ENCODE measurements at places on chromosomes 7 and 10.

DNA sequence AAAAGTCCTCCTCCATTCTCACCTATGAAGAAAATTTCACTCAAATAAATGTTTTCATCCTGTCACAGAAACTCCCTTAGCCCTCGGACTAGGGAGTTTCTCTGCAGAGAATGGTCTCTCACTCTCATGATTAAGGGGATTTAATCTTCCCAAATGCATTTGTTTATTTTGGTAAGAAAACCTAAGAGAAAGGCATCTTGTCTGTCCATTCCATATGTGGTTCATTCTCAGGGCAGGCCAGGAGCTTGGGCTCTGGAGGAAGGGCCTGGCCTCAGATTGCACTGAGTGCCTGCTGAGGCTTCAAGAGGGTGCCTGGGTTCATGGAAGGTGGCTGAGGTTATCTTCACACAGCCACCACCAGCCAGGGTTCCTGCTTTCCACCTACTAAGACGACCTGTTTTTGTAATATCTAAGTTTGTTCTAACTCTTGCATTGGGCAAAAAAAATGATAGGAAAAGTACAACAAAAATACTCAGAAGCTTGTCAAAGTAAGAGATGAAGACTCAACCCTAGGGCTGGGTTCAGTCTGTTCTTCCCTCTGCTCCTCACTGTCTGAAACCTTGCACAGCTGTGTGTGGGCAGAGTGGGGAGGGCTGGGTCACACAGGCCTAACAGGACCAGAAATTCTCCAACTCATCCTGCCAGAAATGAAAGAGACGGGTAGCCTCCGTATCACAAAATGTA is 186.7 kb downstream of the CXCL12 start:
- peak; percentile 44 for DNase-seq

GRCh38 chr10:33127622-33128021 is 169.6 kb upstream of the ITGB1 start:
- DNase-seq, result no peak

- no peak for DNase-seq
Observed at GRCh38 chr10:86252079-86252478, 114.5 kb downstream of the GRID1 start.

- peak; percentile 52 for DNase-seq
Observed at GRCh38 chr10:89438525-89438924, 24.2 kb downstream of the IFIT5 start.

DNA sequence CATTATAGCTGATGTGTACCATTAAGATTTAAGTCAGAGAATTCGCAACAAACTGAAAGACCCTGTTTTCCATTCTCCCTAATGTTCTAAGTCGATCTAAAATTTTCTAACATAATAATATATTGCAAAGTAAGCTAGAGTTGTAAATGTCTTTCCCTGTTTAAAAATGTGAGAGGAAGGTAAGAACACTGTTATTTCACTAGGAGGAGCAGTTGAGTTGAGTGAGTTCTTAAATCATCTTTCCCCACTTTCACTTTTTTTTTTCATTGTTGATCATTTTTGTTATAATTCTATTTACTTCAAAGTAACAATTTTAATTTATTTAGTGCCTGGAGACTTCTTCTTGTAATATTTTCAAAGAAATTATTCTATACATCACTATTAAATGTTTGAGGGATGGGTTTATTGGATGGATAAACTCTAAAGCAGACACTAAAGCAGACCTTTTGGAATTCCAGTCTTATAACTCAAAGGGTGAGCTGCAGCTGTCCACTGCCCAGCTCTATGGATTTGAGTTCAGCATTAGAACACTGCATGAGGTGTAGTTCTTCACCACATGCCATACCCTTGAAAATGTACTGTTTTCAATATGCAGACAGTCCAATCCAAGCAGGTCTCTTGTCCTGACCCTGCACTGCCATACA is 181.3 kb upstream of the FZD1 start:
- DNase-seq, result peak; percentile 52

GRCh38 chr10:3399756-3400155 is 227.2 kb upstream of the PITRM1 start:
- no peak for DNase-seq

DNA sequence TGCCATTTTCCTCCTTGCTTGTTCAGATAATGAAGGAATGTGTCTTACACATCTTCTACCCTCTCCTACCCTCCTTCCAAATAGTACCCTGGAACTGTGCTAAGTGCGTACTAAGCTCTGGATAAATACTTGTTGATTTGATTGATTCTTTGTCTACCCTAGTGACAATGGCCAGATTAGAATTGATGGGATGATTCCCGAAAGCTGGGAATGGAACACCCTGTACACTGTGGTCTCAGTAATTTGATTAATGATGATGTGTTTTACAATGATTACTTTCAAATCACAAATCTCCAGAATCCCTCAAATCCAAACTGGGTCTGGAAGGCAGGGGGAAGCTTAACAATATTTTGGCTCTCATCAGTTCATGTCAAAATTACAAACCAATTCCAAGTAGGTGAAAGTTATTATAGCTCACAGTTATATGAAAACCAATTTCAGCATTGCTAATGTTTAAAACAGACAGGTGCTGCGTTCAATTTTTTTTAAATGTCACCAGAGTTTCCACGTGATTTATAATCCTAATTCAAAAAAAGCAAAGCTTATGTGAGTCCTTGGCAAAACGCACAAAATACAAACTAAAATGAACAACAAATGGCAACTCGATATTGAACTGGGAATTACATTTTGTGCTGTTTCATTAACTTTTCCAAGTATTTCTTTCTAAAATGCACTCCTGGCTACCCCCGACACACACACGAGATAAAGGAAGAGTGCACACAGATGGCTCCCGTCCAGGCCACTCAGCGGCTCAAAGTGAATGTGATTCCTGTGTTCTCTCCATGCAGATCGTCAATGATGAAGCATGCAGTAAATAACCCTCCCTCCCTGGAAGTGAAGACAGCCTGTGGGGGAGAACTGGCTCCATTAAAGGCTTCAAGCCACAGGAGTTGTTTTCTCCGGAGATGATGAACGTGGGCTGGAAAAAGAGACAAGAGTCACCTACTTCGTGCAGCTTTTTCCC is 21.7 kb upstream of the ADRB1 start:
- no peak for DNase-seq

- peak; percentile 87 for DNase-seq
Observed at GRCh38 chr10:58322072-58322834, 12.6 kb upstream of the UBE2D1 start.

DNA sequence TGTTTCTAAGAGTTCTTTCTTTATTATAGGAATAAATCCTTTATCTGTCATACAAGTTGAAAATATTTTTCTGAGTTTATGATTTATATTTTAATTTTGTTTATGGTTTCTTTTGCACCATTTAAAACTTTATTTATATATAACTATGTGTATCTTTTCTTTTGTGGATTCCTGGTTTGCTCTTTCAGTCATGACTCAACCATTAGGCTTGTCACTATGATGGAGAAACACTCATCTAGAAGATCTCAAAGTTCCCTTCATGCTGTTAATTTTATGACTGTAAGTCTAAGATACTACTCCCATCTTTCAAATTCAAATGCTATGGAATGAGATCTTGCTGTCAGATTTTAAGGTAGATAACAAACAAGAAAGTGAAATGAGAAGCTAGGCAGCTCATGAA is 199.5 kb downstream of the INHBA start:
- DNase-seq, result peak; percentile 67

GRCh38 chr7:38927751-38928150 is 18.8 kb upstream of the VPS41 start:
- no peak for DNase-seq

DNA sequence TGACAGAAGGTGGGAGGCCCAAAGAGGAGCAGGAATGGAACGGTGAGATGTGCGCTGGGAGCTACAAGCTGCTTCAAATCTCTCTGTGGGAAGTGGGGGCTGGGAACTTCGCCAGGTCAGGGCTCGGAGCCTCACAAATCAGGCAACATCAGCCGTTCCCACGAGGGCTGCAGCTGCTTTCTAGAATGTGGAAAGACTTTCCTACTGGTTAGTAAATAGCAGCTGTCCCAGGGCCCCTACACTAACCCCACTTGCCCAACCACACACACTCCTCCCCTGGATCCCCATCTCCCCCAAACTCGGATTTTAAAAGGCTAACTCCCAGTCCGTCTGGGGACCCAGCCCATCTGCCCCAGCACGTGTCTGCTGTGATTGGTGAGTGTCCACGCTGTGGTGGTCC is 40.6 kb upstream of the PITRM1 start:
- DNase-seq, result no peak

DNA sequence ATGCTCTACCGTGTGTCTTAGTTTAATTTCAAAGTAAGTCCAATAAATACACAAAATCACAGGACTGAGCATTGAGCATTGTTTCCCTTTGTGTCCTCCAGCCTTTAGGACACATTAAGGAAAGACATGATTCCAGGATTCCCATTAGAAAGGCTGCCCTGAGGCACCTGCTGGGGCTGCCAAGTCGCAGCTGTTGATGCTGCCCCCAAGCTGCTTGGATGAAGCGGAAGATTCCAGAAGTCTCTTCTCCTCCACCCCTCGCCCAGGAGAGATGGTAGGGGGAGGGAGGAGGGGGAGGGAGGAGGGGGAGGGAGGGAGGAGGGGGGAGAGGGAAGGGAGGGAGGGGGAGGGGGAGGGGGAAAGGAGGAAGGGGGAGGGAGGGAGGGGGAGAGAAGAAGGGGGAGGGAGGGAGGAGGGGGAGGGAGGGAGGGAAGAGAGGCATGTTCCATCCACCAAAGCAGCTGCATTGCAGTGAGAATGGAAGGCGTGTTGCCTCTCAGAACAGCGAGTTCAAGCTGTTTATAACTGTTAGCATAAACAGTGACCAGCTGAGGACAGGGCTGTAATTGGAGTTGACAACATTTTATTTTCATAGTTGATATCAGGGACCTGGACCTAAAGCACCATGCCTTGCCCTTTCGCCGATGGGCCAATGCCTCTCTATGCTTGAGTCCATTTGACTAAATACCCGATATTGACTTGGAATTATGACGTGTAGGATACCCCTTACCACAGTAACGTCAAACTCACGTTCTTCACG is 67.3 kb downstream of the DIP2C start:
- DNase-seq, result no peak

GRCh38 chr10:63700631-63701156 is 179.5 kb downstream of the REEP3 start:
- DNase-seq, result peak; percentile 81

GRCh38 chr10:112536663-112537062 is 89.6 kb downstream of the VTI1A start:
- DNase-seq, result no peak

GRCh38 chr7:156585025-156585648 is 55.4 kb upstream of the RNF32 start:
- DNase-seq, result no peak

GRCh38 chr7:117875566-117875965 is 2.3 kb upstream of the CTTNBP2 start:
- peak; percentile 28 for DNase-seq

DNA sequence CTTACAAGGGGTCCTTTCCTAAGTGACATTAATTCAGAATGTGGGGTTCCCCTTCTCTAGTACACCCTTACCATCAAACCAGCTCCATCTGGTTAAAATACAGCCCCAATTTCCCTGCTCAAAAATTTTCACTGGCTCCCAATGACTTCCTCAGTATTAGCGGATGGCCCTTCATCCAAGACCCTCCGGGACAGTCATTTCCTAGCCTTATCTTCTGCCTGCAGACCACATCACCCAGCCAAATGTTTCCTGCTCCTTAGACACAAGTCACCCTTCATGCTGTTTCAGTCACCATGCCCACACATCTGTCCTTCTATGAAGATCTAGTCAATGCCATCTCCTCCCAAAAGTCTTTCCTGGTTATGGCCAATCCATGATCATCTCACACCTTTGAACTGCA is 45.2 kb downstream of the PARD3 start:
- no peak for DNase-seq

GRCh38 chr7:141748396-141748795 is 10.2 kb downstream of the SSBP1 start:
- peak; percentile 61 for DNase-seq

- no peak for DNase-seq
Observed at GRCh38 chr7:17685141-17685540, 255.2 kb downstream of the SNX13 start.

DNA sequence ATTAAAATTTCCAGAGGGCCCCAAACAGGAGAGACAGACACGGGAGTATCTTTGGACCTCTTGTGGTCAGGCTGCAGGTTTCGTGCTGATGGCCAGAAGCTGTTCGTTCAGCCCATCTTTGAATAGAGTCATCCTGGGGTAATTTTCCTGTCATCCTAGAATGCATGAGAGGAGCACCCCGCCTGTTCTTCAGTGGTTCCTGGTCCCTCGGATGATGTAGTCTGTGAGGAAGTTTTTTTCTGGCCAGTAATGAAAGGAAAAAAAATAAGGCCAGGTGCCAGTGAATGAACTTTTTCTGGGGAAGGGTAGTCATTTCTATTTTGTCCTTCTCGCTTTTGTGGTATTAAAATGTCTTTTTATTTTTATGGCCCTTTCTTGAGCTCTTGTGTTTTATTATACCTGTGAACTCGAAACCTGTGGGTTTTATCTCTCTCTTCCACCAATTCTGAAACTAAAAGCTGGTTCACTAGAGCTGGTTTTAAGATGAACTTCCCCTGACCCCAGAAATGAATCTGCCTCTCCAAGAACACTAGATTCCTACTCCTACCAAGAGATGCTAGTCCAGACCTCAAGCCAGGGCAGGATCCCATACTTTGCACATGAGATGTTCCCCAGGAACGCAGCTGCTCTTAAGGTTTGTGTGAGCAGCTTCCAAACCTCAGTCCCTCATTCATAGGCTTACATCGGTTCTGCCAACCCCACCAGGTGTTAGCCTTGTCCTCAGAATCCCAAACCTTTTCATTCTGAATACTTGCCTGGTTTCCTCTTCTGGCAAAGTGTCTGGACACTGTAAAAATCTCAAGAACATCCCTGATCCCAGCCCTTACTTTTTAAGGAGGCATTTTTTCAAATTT is 15.4 kb upstream of the MEST start:
- no peak for DNase-seq

GRCh38 chr7:4634166-4634565 is 47.9 kb upstream of the FOXK1 start:
- DNase-seq, result peak; percentile 84

DNA sequence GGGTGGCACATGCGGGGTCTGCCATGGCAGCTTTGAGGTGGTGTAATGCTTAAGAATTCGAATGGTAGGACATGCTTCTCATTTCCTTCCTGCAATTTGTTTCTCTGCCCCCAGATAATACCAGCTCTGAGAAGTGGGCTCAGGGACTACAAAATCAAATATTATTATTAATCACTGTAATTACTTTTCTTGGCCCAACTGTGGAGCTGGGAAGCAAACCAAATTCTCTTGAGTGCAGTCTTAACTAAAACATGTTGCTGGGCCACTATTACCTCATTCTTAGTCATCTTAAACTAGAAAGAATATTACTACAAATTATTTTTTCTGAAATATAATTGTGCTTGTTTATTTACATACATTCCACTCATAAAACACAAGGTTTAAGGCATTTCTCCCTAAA is 566.7 kb upstream of the NRP1 start:
- peak; percentile 86 for DNase-seq
